ENCODE measurements at places on chromosomes 7 and 10.

GRCh38 chr7:155885167-155886155 is 73.2 kb upstream of the SHH start:
- DNase-seq: no peak

DNA sequence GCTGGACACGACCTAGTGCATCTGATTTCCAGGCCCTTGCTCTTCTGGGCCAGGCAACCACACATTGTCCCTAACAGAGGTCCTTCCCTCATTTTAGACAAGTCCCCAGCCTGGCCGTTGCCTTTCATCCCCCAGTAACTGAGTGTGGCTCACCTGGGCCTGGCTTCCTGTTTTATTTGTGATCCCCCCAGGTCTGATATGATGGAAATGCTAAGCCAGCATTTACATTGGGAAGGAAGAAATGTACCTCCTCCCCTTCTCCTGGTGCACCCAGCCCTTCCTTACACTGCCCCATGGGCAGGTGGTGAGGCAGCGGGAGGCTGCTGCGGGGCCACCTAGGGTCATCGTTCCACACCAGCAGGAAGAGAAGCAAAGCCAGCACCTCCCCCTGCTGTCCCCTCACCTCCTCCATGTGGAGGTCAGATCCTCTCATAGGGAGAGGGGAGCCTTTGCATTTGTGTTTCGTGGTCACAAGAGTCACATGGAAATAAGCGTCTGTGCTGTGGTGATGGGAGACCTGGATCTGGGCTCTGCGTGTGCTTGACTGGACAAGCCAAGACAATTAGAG is 108.8 kb downstream of the GLRX3 start:
- DNase-seq: no peak

GRCh38 chr7:101900103-101900502 is 82.7 kb downstream of the CUX1 start:
- DNase-seq: no peak

- DNase-seq: no peak
Measured at GRCh38 chr7:47978790-47979144, 648 bp downstream of the HUS1 start.

- no peak for DNase-seq
Measured at GRCh38 chr7:114711241-114711640, 210.7 kb upstream of the MDFIC start.

DNA sequence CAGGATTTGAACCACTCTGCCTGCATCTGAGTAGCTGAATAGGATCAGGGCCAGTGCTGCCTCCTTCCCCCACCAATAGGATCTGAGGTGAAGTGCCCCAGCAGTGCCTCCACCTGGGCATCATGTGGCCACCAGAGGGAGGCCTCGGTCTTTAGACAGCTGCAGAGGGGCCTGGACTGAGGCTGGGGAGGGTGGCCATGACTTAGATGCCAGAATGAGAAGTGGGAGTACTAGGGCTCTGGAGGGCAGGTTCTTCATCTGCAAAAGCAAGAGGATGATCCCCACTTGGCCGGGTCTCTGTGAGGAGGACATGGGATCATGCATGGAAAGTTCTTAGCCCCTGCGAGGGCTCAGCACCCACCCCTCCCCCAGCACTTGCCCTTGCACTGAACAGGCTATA is 56.9 kb downstream of the NEUROG3 start:
- DNase-seq: no peak

GRCh38 chr10:3772361-3773171 is 12.4 kb downstream of the KLF6 start:
- no peak for DNase-seq

All from breast epithelium (tissue), 4 donors.